RPMI7951 (cell line): ENCODE measurements at places on chromosomes 2 and 18. TPM values are rescaled to one million over a fixed set of nuclear protein-coding genes. Genes with fewer than 3 reads are reported as not detected.

Gene LOXL3
- total RNA-seq = 93.6 and 108 TPM in 2 replicates

Gene IAH1
- total RNA-seq = 129 and 130 TPM in 2 replicates

Gene DSC2
- not detected in 2 replicates for total RNA-seq

Gene MLPH
- total RNA-seq = 121 and 159 TPM in 2 replicates

Gene IL36B
- not detected in 2 replicates for total RNA-seq

Gene DPP10
- total RNA-seq = not detected in 2 replicates

Gene SCN7A
- total RNA-seq = not detected in 2 replicates

Gene UGT1A5
- total RNA-seq = not detected in 2 replicates

Gene LCT
- not detected in 2 replicates for total RNA-seq

DNA sequence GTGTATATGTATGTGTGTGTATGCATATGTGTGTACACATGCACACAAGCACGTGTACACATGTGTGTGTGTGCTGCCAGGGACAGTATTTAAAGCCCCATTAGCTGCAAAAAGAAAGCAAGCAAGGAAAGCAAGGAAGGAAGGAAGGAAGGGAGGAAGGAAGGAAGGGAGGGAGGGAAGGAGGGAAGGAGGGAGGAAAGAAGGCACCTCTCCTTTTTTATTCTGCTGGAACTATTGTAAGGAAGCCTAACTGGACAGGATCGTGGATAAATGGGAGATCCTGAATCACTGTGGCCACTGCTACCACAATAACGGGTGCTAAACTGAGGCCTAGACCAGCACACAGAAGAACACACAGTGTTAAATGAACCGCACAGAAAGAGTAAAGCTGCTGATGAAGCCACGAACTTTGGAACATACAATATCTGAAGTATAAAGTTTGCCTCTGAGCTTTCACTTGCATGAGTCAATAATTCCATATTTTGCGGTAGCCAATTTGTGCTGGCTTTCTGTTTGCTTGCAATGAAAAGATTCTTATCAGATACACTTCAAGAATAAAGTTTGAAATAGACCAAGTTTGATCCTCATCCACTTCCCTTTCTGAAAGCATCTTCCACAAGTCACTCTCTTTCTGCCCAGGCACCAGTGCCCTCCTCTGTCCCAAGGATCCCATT lies 15.5 kb downstream of the CACNB4 start:
- no peak for DNase-seq

DNA sequence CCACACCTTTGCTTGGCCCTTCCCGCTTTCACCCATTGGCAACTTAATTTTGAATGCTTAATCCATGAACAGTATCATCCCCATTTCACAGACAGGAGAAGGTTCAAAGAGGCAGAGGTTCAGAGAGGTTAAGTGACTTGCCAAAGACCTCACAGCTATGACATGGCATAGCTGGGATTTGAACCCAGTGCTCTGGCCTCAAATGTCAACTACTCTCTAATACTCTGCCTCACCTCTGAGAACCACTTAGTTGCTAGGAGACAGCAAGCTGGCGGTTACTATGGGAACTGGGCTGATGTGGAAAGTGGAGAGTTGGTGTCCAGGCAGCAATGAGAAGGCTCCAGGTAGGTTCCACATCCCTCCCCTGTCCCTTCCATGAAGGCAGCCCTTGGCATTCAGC lies 15.8 kb upstream of the PRSS56 start:
- no peak for DNase-seq

- no peak for DNase-seq
Observed at GRCh38 chr18:43278355-43278754, 1.1 kb upstream of the SYT4 start.

DNA sequence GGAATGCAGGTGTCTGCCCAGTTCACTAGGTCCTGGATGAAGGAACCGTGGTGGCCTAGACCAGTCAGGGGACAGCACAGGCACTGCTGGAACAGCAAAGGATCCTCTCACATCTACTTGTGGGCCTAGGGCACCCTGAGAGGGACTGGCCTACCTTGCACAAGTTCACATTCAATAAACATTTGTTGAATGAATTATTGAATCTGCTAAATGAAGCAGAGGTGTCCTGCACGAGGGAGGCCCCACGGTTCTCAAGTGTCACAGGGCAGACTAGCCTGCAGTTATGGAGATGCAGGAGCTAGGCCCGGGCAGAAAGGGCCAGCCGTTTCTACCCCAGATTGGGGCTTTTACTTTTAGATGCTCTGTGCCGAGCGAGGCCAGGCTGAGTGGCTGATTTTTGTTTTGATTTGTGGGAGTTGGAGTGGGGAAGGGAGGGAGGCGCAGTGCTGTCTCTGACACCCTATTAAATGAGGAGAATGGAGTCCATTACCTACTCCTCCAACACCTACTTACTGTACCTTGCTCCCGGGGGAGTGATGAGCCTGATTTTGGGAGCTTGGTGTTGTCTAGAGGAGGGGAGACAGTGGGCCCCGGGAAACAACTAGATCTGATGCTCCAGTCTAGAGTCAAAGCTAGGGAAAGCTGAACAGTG lies 18.4 kb downstream of the SH2D6 start:
- no peak for DNase-seq

- DNase-seq = no peak
Observed at GRCh38 chr2:215794829-215795546, 218.4 kb downstream of the MREG start.

DNA sequence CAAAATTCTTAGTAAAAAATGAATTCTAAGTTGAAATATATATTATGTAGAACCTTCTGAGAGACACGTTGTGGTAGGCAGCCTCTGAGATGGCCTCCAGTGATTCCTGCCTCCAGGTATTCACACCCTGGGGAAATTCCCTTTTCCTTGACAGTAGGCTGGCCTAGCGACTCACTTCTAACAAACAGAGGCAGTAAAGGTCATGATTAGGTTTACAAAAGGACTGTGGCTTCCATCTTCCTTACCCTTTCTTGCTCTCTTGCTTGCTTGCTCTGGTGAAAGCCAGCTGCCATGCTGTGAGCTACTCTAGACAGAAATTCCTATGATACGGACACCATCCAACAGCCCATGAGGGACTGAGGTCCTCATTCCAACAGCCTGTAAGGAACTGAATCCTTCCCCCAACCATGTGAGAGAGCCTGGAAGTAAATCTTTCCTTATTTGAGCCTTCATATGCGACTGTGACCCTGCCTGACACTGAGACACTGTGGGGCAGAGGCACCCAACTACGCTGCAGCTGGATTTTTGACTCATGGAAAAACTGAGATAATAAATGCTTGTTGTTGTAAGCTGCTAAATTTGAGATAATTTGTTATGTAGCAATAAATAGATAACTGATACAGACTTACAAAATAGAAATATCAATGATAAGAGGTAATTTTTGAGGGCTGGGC lies 32.7 kb upstream of the SERTAD2 start:
- DNase-seq = no peak

GRCh38 chr2:58341047-58341446 lies 99.9 kb upstream of the FANCL start:
- DNase-seq = no peak

DNA sequence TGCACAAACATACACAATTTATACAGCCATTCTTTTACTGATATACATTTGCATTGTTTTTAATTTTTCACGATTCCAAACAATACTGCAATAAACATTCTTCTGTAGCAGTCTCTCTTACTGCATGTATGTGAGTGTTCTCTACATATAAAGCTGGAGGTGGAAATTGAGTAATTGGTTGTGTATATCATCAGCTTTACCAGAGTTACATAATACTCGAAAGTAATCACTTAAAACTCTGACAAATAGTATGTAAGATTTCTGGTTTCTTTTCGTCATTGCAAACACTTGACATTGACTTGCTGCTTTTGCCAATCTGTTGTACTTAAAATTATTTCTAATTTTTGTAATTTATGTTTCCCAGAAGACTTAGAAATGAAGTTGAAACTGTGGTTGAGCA lies 110.2 kb downstream of the TDRD15 start:
- DNase-seq = no peak

DNA sequence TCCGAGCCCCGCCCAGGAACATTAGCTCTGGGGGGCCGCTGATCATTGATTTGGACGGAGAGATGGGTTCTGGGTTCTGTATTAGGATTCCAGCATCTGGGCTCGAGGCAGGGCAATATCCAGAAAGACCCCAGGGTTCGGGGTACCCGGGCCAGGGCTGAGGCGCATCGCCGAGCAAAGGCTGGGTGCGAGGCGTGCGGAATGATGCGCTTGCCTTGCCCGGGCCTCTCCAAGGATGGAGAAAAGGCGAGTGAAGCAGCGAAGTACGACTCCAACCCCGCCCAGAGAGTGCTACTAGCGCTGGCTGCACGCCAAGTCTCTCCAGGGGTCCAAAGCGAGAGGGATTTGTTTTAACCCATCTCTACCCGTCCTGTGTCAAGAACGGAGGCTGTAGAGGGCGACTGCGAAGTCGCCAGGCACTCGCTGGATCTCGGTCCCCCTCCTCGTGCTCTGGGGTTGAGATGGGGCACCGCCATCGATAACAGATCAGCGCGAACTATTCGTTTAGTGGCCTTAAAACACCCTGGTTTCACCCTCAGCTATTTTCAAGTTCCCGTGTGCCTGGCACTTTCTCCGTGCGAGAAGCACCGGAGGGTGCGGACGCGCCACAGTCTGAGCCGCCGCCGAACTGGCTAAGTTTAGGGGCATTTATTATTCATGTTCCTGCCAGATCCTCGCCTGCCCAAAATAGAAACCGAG lies 1.9 kb downstream of the ADCYAP1 start:
- no peak for DNase-seq

- DNase-seq = peak; percentile 32
Observed at GRCh38 chr18:76491776-76492668, 3.0 kb downstream of the ZNF516 start.

GRCh38 chr2:64052463-64053241 lies 33.4 kb upstream of the VPS54 start:
- no peak for DNase-seq

DNA sequence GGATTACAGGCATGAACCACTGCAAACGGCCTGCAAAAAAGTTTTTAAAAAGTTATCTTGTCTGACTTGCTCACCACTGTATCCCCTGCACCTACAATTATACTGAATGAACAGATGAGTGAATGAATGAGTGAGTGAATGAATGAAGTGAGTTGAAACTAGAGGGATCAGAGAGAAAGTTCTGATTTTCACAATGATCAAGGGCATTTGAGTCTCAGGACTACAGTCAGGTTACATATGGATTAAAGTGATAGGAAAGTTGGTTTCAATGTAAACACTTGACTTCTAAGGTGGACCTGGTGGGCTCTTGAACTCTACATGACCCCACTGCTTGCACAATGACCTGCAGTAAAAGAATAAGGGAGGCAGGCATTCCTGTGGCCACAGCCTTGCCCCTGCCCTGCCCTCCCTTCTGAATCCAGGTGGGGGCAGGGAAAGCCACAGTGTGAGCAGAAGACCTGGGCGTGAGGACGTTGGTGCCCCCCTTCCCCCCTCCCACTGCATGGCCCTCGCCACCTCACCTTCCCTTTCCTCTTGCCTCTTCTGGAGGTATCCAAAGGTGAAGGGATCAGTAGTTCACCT lies 10.7 kb downstream of the C2orf80 start:
- DNase-seq = no peak

DNA sequence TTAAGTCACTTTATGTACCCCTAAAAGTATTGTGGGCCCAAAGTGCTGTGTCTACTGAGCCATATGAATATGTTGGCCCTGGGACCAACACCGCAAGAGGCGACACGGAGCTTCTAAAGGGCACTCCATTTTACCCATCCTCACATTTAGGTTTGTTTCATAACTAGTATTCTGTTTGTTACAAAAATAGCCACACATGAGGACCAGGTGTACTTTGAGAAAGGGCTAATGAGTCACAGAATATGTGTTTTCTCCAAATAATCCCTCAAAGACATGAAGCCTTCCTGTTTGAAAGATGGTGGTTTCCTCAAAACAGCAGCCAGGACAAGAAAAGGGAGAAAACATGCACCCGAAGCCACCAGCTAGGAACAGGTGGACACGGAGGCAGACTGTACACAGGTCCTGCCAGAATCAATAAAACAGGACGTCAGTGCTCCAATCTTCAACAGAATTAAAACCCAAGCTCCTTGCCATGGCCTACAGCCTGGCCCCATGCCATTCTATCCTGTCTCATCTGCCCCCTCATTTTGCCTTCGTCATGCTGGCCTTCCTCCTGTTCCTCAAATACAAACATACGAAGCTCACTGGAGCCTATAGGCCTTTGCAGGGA lies 21.8 kb upstream of the GRB14 start:
- DNase-seq = no peak

DNA sequence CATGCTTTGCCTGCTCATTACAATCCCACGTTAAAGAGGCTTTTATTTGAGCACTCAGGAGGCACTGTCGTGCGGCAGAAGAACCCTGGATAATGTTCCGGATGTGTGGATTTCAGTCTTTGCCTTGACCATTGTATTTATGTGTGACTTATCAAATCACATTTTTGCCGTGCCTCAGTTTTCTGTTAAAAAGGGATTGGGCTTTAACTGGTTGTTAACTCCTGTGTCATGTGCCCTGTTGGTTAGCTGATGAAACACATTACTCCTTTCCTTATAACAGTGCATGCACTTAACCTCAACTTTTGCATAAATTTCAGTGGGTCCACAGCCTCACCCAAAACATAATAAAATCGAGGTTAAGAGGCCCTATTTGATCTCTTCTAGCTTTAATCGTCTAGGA lies 52.7 kb downstream of the NAB1 start:
- DNase-seq = no peak

GRCh38 chr18:63407734-63408133 lies 14.5 kb downstream of the VPS4B start:
- no peak for DNase-seq

GRCh38 chr2:60394463-60394862 lies 159.0 kb downstream of the BCL11A start:
- no peak for DNase-seq

DNA sequence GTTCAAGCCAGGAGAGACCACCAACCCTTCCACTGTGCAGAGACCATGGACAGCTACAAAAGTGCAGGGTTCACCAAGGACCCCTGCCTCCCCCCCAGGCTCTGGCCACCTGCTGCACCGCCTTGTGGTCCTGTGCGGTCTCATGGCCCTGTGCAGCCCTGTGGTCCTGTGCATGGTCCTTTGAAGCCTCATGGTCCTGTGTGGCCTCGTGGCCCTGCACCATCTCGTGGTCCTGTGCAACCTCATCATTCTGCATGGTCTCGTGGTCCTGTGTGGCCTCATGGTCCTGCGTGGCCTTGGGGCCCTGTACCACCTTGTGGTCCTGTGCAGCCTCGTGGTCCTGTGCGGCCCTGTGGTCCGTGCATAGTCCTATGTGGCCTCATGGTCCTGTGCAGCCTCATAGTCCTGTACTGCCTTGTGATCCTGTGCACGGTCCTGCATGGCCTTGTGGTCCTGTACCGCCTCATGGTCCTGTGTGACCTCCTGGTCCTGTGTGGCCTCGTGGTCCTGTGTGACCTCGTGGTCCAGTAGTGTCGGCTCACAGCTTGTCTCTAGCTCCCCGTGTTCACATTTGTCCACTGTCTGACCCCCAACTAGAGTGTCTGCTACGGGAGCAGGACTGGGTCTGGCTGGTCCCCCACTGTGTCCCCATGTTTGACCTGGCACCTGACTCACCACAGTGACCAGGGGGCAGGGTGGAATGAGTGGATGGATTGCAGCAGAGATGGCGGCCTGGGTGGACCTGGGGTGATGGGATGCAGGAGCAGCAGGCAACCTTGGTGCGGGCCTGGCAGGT lies 20.0 kb upstream of the OTOS start:
- no peak for DNase-seq

- DNase-seq = no peak
Observed at GRCh38 chr2:101860157-101860556, 131.6 kb upstream of the IL1R2 start.
